NCI-H774 (cell line): ENCODE measurements at places on chromosomes 2 and 18.

- DNase-seq = no peak
These were observed 197.3 kb downstream of the ANKRD30B start for GRCh38 chr18:14945286-14945685.

- DNase-seq = no peak
These were observed 362.3 kb downstream of the FBXO15 start for GRCh38 chr18:73785300-73785699.

DNA sequence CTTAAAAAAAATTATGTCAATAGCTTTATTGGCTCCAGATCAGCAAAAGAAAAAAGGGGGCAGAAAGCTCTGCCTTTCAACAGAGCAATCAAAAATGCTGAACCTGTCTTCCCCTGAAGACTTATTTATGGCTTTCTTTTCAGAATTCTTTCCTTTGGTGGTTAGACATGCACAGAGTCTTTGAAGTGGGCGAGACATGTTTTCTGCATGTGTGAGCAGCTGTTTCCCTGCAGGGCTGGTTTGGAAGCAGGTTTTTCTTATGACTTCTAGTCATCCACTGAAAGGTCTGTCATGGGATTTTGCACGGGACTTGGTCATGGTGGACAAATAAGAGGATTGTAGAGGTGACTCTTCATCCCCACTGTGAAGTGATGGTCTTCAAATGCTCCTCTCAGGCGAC is 160.3 kb downstream of the VAPA start:
- DNase-seq = no peak

DNA sequence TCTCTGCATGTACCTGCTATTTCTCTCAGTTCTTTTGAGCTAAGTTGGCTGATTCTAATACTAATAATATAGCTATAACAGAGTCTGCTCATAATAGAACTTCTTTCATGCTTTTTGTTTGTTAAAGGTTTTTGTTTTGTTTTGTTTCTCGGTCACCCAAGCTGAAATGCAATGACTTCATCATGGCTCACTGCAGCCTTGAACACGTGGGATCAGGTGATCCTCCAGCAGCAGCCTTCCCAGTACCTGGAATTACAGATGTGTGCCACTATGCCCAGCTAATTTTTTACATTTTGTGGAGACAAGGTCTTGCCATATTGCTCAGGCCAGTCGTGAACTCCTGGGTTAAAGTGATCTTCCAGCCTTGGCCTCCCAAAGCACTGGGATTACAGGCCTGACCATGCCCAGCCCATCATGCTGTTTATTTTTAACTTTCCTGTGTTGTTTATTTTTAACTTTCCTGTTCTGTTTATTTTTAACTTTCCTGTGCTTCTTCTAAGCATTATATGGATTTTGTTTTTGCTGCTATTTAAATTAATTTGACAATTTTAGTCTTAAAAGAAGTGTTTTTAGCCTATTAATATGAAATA is 763.8 kb upstream of the CDH7 start:
- DNase-seq = no peak

GRCh38 chr2:208781166-208781565 is 374.6 kb downstream of the PTH2R start:
- no peak for DNase-seq

GRCh38 chr2:112877423-112877822 is 33.5 kb upstream of the IL37 start:
- no peak for DNase-seq

GRCh38 chr2:39121523-39122063 is 742 bp upstream of the SOS1 start:
- DNase-seq = no peak

DNA sequence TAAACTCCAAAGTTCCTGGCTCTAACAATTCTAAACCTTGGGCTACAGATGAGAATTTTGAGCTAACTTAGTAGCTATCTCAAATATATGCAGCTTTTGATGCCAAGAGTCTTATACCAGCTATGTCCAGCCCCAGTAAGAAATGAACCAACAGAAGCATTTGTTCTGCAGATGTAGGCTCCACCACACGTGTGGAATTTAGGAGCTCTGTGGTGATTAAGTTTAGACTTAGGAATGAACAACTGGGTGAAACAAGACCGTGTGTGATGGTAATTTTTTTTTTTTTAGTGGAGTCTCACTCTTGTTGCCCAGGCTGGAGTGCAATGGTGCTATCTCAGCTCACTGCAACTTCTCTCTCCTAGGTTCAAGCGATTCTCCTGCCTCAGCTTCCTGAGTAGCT is 179.7 kb downstream of the ANKRD30B start:
- no peak for DNase-seq

DNA sequence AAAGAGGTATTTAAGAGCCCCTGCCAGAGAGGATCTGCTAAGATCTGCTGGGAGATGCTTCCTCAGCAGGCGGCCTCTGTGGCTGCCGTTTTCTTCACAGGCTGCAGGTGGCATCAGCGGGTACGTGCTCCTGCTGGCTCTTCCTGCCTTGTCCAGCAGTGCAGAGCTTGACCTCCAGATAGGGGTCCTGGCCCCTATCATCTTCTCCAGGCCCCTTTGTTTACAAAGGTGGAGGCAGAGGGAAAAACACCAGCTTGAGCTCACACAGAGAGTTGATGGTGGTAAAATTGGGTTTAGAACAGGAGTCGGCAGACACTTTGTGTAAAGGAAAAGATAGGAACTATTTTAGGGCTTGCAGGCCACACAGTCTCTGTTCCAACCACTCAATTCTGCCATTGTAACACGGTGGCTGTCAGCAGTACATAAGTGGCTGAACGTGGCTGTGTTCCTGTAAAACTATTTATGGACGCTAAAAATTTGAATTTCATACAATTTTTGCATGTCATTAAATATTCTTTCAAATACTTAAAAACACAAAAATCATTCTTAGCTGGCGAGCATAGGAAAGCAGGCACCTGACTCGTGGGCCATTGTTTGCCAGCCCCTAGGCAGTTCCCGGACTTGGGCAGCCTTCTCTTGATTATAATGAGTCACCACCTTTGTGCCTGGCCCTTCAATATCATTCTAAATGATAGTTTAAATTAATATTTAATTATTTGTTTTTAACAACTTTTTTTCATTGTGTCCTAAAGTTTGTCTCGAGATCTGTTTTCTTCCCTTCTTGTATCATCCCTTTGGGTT is 98.2 kb upstream of the B3GNT7 start:
- DNase-seq = no peak

DNA sequence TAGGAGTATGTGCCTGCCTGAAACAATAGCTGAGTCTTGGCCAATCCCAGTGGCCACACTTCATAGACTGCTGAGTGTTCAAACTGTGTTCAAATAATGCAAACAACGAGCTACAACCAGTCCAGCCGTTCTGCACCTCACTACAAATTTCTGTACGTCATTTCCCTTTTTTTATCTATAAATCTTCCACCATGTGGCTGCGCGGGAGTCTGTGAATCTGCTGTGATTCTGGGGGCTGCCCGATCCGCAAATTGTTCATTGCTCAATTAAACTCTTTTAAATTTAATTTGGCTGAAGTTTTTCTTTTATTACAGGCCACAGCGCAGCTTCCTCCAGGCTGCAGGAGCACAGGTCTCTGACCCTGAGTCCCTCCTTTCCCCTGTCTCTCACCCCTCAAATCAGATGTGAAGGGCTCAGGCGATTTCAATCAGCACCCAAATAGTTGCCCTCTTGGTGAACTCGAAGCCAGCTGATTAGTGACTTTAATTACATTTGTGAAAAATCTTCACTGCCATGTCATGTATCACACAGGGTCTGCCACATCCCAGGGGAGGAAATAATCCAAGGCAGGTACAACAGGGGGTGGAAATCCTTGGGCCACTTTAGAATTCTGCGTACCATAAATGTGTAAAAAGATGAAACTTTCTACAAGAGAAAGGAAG is 145.6 kb downstream of the NDUFA10 start:
- DNase-seq = no peak

DNA sequence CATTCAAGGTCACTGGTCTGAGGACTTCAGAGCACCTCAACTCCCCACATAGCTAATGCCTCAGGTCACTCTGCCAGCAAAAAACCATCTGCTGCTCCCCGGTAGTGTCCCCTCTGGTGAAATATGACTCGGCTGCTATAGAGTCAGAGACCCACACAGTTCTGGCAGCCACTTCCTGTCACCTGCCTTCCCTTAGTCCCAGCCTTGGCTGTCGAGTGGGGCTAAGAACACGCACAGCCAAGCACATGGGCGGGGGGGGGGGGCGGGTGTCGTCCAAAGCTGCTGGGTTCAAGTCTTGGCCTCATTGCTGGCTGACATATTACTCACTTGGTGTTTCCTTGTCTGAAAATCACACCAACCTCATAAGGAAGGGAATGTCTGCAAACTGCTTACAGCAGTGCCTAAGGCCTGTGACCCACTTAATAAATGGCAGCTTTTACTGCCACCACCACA is 37.5 kb downstream of the POLR1A start:
- no peak for DNase-seq

DNA sequence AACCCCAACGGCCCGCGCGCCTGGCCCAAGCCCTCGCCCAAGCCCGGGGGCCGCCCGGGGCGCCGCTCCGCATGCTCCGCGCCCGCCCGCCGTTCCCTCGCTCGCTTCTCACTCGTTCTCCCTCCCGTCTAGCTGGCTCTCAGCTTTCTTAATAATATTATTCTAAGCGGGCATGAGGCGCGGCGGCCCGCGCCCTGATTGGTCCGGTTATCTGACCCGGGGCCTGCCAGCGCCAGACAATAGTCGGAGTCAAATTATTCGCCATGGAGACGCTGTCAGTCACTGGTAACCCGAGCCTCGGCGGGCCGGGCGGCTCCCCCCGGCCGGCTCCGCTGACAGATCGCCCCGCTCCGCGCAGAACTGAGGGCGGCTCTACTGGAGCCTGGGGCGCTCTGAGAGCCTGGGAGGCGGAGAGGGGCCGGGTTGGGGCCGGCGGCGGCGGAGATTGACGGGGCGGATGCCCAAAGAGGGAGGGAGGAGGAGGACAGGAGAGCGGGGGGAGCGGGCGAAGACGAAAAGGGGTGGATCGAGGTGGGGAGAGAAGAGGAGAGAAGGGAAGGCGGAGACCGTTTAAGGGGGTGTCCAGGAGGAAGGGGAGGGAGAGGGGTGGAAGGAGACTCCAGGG is at the start of gene SIX2:
SIX2 (minus strand) TSS at position 150 of the 625 bp plus-strand sequence. CDS start 342 bp downstream, outside the sequence.
- DNase-seq = peak; percentile 95

DNA sequence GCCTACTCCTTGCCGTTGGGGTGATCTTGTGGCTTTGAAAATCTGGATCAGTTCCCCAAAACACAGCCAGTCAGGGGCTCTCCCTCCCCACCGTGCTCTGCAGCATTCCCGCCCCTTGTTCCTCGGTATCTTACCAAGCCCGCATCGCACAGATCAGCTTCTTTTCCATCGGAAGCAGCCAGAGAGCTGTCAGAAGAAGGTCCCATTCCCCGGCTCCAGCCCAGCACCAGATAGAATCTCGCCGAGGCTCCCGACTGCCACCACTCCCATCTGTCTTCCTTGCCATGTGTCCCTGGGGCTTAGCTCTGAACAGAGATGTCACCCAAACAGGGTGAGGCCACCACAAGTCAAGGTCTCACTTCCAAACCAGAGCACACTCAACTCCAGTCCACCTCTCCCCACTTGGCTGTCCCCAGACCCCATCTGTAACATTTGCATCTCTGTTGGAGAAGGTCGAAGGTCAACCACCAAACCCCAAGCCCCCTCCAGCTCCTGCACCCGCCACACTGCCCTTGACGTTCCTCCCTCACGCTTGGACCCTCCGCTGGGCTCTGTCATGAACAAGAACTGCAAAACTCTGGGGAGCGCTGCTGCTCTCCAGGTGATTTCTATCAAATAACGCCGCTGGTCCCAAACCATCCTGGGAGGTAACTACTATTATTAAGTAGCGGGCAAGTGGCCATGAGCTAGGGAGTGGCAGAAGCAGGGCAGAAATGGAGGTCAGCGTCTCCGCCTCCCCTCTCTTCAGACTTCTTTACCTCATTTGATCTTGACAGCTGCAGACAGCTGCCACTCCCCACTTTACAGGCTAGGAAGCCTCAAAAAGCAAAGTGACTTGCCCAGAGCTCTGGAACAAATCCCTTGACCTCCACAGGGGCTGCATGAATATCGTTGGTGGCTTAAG is 70.0 kb upstream of the TAF1B start:
- DNase-seq = no peak

DNA sequence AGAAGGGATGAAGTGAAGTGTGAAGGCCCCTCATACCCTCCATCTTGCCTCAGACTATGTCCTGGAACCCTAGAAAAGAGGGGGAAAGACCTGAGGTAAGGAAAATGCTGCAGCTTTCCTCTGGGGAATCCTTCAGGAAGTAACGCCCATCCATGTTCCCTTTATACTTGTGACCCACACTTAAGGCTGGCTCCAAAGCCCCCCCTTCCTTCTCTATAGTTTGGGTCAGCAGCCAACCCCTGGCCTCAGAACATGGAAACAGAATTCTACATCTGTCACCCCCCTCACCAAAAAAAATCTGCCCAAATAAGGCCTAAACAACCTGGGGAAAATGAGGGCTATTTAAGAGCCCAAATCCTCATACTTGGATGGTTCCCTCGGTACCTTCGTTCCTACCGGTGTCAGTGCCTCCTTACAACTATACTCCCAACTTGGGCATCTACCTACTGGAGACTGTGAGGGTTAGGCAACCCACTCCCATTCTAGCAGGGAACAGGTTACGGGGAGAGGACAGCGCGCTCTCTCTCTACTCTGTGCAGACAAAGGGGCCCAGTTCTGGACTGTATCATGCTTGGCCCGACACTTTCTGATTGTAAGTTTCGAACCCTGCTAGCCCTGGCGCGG is 689 bp downstream of the OST4 start:
- DNase-seq = no peak

DNA sequence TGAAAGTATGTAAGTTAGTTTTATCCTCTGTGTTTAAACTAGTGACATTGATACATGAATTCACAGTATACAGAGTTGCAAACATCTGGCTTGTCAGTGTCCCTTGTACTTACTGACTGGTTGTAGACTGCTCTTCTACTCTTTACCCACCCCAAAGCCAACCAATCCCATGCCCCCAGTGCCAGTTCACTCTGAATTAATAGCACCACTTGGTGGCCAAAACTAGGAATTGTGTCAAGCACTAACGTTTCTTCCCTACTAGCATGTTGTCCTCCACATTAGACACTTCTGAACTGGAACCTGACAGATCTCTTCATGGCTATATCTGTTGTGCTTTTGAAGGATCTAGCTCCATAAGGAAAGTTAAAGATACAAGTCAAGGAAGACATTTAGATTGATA is 27.2 kb upstream of the OTX1 start:
- DNase-seq = no peak

- no peak for DNase-seq
These were observed 80.8 kb downstream of the FMNL2 start for GRCh38 chr2:152415796-152416195.

- DNase-seq = no peak
These were observed 17.9 kb downstream of the LAMA3 start for GRCh38 chr18:23706971-23707640.

DNA sequence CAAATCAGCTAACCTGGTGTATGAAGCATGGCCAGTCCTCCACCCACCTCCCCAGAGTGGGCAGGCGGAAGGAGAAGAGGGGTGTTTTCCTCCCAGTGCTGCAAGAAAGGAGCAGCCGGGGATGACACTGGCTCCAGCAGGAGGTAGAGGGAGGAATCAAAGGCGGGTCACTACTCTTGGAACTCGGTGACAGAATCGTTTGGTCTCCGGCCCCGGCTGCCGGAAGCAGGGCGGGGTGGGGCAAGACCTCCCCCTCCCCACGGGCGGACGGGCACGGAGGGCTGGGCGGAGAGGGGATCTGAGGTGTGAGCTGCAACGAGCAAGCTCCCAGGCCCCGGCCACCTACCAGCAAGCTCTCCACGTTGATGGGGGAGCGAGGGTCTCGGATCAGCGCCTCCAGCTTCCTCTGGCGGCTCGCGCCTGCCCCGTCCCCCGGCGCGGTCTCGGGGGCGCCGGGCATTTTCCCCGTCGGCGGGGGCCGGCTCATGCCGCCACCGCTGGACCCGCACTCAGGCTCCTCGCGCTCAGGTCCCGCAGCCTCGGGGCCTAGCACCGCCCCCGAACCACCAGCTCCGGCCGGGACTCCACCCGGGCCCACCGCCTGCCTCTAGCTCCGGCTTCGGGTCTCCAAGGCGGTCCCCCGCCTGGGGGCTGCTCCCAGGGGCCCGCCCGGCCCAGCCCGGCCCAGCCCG is 640 bp downstream of the ROCK2 start:
- peak; percentile 13 for DNase-seq
